ENCODE measurements at places on chromosomes 7 and 10. TPM values are rescaled to one million over a fixed set of nuclear protein-coding genes. Genes with fewer than 3 reads are reported as not detected.

DNA sequence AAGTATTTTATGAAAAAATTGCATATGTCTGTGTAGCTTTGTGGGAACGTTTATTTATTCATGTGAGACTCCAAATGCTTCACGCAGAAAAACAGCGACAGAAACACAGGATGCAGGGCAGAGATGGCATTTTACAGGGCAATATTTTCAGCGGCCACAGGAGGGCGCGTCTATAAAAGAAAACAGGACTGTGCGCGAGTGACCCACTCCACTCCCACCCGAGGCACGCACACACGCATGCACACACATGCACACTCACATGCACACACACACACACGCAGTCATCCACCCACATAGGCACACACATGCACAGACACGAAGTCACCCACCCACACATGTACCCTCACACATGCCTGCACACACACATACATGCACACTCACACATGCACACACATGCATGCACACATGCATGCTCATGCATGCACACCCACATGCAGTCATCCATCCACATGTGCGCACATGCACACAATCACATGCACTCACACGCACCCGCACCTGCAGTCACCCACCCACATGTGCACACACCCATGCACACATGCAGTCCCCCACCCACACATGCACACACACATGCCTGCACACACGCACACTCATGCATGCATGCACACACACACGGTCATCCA, 96.3 kb downstream of the DNAJB6 start:
- no peak overlapping the region for H3K27ac ChIP-seq
- no peak for DNase-seq
- peak overlapping the region; percentile 30 for H3K4me3 ChIP-seq
- H3K36me3 ChIP-seq, result no peaks in the 10 kb centered on the region

DNA sequence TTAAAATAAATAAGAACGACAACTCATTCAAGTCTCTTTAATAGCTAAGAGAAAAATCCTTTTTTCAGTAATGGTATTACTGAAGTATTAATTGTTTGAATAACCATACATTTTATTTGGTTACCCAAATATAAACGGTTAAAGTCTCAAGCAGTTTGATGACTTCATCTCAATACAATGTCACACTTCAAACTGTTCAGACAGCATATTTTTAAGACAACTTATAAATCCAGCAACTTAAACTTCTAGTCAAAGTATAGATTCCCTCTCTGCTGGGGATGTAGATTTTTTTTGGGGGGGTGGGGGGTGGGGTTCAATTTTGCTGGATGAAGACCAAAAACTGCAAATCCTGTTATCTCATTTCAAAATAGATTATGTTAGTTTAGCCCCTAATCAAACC, 42.0 kb downstream of the GNA12 start:
- no peak overlapping the region for H3K4me3 ChIP-seq
- H3K36me3 ChIP-seq, result no peaks in the 10 kb centered on the region
- peak overlapping the region; percentile 75 for H3K27ac ChIP-seq
- no peak for DNase-seq

The SORBS1 gene
- 1,440 TPM for total RNA-seq

The WDR91 gene
- 5.1 TPM for total RNA-seq

The MYL10 gene
- total RNA-seq, result not detected

GRCh38 chr10:124461642-124462347, at the start of gene LHPP:
Gene LHPP (plus strand): TSS chr10:124461823. CDS start chr10:124461863, 40 bp downstream.
- peaks cover 6% of the 10 kb centered on the region for H3K4me1 ChIP-seq
- no peaks in the 10 kb centered on the region for H3K36me3 ChIP-seq
- no peaks in the 10 kb centered on the region for H3K27me3 ChIP-seq
- H3K4me3 ChIP-seq, result peak within 1 kb of the TSS; percentile 69
- DNase-seq, result peak; percentile 91
- H3K27ac ChIP-seq, result peak within 1 kb of the TSS; percentile 87

DNA sequence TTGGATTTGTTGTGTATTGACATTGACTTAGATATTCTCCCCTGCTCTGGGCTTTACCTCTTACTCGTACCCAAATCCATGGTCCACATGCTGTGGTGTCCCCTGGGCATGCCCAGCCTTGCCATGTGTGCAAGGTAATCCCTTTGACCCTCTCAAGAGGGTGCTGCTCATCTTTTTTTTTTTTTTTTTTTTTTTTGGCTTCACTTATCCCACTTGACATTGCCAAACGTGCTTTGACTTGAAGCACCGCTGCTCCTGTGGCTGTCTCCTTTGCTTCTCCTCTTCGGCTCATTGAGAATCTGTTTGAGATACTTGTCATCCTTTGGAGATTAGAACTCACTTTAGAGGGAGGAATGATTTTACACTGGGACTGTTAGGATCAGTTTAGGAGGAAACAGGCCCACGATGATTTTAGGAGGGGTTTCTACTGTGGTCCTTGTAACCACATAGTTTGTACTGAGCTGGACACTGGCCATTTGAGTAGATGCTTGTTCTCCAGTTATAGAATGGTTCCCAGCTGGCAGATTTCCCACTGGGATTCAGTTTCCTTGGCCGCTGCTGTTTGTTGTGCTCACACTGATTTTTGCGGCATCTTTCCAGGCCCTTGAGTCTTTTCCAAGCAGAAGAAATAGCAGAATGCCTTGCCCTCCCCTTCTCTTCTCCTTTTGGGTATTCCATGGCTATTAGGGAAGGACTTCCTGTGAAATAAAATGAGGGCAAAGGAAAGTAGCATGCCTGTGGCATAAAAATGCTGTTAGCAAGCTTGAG, 184.8 kb downstream of the AUTS2 start:
- H3K36me3 ChIP-seq, result no peaks in the 10 kb centered on the region
- no peak overlapping the region for H3K4me3 ChIP-seq
- peak overlapping the region; percentile 32 for H3K27ac ChIP-seq
- peaks cover 21% of the 10 kb centered on the region for H3K4me1 ChIP-seq

The SMURF1 gene
- 12.4 TPM for total RNA-seq

GRCh38 chr7:71835056-71835455, 577.1 kb downstream of the CALN1 start:
- no peaks in the 10 kb centered on the region for H3K27me3 ChIP-seq
- H3K4me3 ChIP-seq, result no peak overlapping the region
- H3K27ac ChIP-seq, result no peak overlapping the region
- no peaks in the 10 kb centered on the region for H3K36me3 ChIP-seq
- H3K4me1 ChIP-seq, result no peaks in the 10 kb centered on the region
- DNase-seq, result no peak

The CRCP gene
- 20.1 TPM for total RNA-seq

The NPTX2 gene
- 0.52 TPM for total RNA-seq

The NME8 gene
- total RNA-seq, result not detected

Data from heart left ventricle (tissue), 16 donors.